ENCODE measurements at places on chromosomes 1 and 21. TPM values are rescaled to one million over a fixed set of nuclear protein-coding genes. Genes with fewer than 3 reads are reported as not detected.
A peak's percentile ranks its signal among the peaks of the same experiment; 100 is the strongest.

DNA sequence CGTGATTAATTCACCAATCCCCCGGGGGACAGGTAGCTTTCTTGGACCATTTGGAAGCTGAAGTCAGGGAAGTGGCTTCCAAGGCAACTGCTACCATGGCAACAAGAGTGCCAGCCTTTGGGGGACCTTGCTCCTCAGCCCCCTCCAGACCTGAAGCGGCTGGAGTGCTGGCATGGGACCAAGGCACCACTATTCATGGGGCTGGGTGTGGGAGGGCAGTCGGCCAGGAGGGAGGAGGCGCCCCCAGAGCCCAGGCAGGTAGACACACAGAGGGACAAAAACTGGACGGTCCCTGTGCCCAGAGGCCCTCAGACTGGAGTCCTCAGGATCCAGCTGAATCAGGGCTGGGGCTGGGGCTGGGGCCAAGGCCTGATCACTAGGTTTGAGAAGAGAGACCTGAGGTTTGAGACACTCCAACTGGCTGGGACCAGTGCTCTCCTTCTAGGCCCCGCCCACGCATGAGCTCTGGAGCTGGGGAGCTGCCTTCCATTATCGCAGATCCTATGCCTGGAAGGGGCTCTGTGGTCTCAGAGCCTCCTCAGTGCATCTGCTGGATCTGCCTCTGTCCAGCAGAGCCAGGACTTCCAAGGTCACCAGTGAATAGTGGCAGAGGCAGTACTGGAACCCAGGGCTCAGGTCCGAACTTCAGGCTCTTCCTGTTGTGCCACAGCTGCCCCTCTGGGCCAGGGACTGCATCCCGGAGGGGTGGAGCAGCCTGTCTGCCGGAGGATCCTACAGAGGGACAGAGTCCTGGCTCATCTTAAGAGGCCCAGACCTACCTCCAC is 3.3 kb upstream of the KNCN start:
- no peak for DNase-seq

DNA sequence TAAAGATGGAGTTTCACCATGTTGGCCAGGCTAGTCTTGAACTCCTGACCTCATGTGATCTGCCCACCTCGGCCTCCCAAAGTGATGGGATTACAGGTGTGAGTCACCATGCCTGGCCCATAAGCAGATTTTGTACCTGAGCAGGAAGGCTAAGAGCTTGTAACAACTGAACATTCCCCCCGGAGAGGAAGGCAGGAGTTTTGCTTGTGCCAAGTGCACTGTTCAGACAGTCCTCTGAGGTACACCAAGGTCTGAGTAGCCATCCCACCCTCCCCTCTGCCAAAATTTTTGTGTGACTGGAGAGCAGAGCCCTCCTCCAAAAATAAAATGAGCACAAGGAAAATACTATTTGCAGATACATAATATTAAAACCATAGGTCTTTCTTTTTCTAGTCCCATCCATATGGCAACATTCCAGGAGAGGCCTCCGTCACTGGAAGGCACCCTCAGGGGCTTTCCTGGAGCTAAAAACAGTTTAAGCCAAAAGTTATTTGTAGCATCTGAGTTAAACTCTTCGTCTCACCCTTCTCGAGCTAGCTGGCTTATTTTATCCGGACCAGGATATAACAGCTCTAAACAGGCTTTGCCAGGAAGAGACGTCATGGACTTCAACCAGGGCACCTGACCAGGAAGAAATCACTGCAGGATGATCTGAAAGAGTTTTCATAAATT is 27.2 kb downstream of the CAPN2 start:
- no peak for DNase-seq

- DNase-seq, result no peak
These were observed 856 bp downstream of the OR6K3 start for GRCh38 chr1:158719664-158720063.

- DNase-seq, result no peak
These were observed 3.0 kb downstream of the PRKCZ start for GRCh38 chr1:2053217-2053616.

- DNase-seq, result no peak
These were observed 56.8 kb downstream of the NFIA start for GRCh38 chr1:61138921-61139774.

- no peak for DNase-seq
These were observed 246.6 kb upstream of the AJAP1 start for GRCh38 chr1:4407851-4408250.

DNA sequence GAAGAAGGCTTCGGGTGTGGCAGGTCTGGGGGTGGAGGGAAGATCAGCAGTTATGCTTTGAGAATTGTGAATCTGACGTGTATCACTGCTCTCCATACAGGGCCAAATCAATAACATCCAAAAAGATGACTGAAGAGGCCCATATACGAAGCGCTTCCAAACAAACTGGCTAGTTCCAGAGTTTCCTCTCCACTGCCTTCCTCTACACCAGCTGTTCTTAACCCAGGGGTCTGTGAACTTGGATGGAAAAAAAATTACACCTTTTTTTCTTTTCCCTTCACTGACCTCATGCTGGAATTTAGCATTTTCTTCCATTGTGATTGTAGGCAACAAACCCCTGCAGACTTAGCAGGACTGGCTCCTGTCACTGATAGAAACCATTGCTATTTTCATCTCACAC is 77.1 kb upstream of the NBL1 start:
- DNase-seq, result no peak

GRCh38 chr1:110070671-110071242 is at the start of gene ALX3:
Gene ALX3, minus strand, starts transcription at chr1:110070672. Its CDS starts 60 bp downstream, at chr1:110070612.
- DNase-seq, result no peak

- peak; percentile 20 for DNase-seq
These were observed at the start of gene CD34 for GRCh38 chr1:207910591-207911354. Gene CD34, minus strand, starts transcription at chr1:207911125. Its CDS starts 45 bp downstream, at chr1:207911080.

DNA sequence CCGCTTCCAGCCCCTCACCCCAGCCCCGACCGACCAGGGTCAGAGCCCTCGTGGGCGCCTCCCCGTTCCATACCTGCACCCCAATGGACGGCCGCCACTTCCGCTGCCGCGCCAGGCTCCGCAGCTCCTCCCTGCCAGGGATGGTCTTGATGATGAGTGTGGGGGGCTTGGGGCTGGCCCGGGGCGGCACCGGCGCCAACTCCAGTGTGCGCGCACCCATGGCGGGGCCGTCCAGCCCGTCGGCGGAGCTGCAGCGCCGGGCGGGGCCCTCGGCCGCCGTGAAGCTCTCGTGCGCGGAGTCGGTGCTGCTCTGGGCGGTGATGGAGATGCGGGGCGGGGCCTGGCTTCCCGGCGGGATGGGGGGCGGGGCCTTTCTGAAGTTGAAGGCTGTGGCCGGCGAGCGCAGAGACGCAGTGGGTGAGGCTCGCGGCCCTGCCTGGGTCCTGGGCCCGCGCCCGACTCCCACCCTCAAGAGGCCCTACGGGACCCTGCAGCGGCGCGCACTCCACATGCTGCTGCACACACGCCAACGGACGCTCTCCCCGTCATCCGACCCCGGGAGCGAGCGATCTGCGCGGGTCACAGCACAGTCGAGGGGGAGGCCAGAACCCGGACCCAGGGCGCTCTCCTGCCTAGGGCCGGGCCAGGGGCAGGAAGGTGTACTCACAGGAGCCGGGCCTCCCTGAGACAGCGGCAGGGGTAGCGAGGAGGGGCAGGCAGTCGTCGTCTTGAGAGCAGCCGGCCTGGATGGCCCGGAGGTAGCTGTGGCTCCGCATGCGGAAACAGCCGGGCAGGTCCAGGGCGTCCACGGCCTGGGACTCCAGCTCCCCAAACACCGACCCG is 26.1 kb upstream of the SMIM12 start:
- no peak for DNase-seq

- no peak for DNase-seq
These were observed 243.1 kb downstream of the ZNF648 start for GRCh38 chr1:181818459-181818858.

DNA sequence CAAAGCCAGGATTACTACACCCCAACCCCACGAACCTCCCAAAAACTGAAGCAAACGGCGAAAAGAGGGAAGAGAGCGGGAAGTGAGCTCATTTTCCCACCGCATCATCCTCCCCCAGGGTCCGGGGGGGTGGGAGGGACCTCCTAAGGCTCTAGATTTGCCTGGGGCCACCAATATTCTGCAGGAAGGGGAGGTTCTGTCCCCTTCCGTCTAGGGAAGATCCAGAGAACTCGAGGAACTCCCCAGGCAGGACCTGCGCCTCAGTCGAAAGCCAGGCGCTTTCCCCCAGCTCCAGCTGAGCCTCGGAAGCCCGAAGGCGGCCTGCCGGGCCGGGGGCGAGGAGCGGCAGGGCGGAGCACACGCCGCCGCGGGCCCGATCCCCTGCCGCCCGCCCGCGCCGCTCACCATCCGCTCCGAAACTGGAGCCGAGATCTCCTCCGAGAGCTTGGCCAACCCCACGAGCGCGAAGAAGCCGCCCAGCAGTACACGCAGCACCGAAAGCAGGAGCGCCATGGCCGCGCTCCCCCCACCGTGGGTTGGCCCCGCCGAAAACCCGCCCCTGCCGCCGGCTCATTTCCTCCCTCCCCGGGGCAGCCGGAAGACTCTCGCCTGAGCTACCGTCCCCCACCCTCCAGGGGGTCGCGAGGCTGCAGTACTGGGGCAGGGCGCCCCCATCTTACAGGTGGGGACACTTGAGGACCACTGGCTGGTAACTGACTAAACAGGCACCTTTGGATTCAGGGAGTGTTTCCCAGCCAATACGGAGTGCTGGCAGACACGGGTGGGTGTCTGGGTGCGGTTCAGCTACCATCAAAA is at the start of gene TMEM35B:
TSS of gene TMEM35B (minus strand) at position 555 of the 816 bp plus-strand sequence. CDS start at position 513, 42 bp downstream.
- peak; percentile 82 for DNase-seq

DNA sequence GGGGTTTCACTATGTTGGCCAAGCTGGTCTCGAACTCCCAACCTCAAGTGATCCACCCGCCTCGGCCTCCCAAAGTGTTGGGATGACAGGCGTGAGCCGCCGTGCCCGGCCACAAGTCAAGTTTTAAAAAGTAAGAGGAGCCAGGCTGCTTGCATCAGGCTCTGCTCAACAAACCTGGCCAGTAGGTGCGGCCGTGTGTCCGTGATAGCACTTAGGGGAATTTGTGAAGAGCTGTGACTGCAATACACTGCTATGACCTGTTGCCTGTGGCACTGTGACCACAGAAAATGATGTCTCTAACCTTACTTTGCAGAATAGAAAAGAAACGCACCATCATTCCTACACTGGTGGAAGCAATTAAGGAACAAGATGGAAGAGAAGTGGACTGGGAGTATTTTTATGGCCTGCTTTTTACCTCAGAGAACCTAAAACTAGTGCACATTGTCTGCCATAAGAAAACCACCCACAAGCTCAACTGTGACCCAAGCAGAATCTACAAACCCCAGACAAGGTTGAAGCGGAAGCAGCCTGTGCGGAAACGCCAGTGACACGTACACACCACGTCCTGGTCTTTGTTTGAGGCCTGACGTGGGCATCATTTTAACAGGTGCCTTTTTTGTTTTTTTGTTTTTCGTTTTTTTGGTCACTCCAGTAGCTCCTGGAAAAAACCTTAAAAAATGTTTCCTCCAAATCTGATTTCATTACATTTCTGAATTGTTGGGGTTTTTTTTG is 16.7 kb downstream of the C1orf174 start:
- DNase-seq, result no peak

DNA sequence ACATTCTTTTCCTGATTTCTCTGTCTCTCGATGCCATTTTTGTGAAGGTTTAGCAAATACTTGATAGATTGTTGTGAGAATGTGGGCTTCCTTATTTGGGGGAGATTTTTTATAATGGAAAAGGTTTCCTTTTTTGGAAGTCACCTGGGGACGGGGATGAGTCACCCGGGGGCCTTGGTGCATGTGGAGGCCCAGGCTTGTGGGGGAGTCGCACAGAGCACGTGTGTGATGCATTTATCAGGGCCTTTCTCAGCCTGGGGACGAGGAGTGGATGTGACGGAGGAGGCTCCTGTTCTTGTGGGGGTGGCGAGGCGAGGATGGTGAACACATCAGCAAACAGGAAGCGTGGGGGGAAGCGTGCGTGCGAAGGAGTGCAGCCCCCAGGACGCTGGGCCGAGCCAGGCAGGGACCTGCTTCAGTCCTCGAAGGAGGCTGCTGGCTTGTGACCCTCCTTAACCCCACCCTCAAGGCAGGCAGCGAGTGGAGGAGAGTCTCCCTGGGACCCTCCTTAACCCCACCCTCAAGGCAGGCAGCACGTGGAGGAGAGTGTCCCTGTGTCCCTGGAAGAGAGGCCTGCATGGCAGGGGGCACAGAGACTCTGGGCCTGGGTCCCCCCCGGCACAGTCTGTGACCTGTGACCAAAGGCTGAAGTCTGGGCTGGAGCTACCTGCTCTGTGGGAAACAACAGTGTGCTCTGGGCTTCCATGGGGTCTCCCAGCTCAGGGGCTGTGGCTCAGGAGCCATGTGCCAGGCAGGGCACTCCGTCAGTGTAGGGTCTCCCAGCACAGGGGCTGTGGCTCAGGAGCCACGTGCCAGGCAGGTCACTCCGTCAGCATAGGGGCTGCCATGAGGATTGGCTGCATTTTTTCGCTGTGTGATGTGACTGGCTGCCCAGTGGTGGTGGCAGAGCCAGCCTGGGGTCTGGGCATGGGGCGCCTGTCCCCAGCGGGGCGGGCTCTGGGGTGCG is 57.2 kb downstream of the AGPAT3 start:
- DNase-seq, result no peak

- no peak for DNase-seq
These were observed 1.9 kb downstream of the RUNX3 start for GRCh38 chr1:24927988-24928688.

DNA sequence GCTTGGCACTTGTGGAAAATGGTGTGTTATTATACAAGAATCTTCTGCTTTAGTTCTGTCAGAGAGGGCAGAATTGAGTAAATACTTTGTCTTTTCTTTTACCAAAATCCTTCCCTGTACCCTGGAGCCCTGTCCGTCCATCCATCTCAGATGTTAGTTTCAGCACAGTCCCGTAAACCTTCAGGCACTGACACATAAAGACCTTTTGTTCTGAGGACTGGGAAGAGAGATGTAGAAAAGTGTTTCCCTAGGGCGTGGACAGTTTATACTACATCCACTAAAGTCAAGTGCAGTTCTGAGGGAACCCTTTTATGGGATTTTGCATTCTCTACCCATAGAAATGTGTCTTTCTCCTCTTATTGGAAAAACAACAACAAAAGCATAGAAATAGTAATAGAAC is 162.4 kb downstream of the PDE4B start:
- DNase-seq, result no peak

DNA sequence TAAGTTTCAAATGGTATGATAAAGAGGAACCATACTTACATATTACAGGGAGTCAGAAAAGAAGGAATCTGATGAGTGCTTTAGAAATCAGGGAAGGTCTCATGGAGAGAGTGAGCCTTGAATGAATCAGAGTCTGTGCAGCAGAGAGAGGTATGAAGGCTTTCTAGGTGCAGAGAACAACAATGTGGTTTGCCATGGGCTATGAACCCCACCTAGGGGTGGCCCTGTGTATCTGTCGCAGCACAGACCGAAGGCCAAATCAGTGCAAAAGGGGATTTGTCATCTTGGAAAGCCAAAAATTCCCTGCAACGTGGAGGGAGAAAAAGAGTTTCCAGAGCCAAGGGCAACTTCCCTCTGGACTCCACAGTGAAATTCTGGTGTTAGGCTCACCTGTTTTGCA is 3.5 kb downstream of the PAPPA2 start:
- DNase-seq, result no peak

- DNase-seq, result no peak
These were observed 21.0 kb upstream of the ATP13A2 start for GRCh38 chr1:17032741-17033140.

- DNase-seq, result no peak
These were observed 397.7 kb downstream of the RWDD3 start for GRCh38 chr1:95631695-95632094.

GRCh38 chr1:60922304-60922703 is 160.1 kb upstream of the NFIA start:
- DNase-seq, result no peak

The CSF3R gene
- total RNA-seq, result 3.4 TPM

The ADAMTS4 gene
- total RNA-seq, result 2.0 TPM

The LGR6 gene
- 2.9 TPM for total RNA-seq

The SHE gene
- total RNA-seq, result 2.8 TPM

The RGS13 gene
- not detected for total RNA-seq

The MANEAL gene
- total RNA-seq, result 23.2 TPM

The TFF3 gene
- not detected for total RNA-seq

The ZCCHC17 gene
- 32.7 TPM for total RNA-seq

Measured in cerebellum (tissue), 4 donors.